ENCODE measurements at places on chromosomes 2 and 18.

GRCh38 chr18:4454537-4455112 lies 482 bp downstream of the DLGAP1 start:
- no peak for DNase-seq

DNA sequence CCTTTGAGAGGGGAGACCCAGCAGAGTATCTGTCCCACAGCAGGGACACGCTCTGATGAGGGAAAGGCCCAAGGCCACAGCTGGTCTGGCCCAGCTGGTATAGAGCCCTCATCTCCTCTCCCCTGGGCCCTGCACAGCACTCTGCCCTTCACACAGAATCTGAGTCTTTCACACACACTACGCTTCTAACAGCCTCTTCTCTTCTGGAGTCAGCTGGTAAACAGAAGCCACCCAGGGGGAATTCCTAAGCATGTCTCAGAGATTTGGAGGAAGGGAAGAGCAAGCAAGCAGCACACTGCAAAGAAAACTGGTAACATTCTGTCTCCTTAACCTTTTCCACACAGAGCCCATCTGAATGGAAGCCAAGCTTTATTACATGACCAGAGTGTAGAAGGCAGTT lies 121.1 kb upstream of the ACAA2 start:
- no peak for DNase-seq

GRCh38 chr2:26847307-26847654 lies 651 bp upstream of the DPYSL5 start:
- DNase-seq: no peak

DNA sequence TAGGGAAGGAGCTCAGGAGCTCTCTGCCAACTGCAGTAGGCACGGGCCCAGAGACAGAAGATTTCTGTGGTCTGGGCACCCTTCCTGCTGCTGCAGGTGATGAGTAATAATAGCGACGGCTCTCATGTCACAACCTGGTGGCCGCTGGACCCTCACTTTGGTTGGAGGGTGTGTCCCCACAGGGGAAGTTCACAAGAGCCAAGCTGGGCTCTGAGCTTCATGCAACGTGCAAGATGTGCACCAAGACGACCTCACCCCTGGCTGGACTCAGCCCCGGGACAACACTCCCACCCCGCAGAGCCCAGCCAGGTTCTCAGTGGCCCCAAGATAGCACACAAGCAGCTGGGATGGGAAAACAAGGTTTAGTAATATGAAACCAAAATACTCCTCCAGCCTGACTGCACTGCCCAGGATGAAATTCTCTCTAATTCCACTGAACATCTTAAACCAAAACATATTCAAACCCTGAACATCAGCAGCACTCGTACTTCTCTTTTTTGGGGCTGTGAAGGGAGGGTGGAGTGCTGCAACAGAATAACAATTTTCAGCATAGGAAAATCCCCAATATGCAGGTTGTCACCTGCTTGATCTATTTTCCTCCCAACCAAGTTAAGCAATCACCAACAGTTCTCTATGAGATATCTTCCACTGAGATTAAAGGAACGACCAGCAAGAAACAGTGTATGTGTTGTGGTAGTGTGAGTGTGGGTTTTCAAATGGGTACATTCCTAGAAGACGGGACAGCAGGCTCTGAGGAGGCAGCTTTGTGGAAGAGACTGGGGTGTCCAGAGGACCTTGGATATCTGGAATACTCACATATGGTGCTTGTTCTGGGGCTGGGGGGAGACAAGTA lies 26.5 kb downstream of the BCL2 start:
- no peak for DNase-seq

- no peak for DNase-seq
These were observed 33.8 kb downstream of the TEX51 start for GRCh38 chr2:126932529-126932928.

DNA sequence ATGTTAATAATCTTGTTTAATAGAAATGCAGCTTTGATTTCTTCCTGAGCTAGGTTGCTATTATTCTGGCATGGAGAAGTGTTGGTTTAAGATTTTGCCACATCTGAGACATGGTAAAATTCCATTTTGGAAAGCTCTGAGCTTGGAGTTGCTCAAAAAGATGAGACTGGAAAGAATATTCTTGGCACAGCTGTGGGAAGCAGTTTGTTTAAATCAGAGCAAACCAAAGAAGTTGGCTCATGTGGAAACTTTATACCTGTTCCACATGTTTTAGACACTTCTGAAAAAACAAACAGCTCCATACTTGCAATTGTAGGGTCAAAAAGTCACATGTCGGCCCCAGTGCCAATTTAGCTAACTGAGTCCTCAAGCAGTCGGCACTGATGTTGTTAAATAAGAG lies 116.6 kb downstream of the SLC4A3 start:
- no peak for DNase-seq

- no peak for DNase-seq
These were observed 117.6 kb upstream of the CXCR4 start for GRCh38 chr2:136235546-136235945.

DNA sequence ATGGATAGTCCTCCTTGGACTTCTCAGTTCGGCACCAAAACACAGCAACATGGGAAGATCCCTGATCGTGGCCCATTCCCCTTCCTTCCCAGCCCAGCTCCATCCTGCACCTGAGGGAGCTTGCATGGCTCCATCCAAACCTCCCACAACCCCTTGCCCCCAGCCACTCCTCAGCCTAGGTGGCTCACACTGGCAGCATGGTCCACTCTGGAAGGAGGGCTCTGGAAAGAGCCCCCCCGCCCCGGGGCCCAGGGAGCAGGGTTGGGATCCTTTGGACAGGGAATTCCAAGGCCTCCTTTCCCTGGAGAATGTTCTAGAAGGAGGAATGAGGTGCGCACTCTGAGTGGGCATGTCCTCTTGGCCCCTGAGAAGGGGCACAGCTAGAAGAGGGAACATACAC lies 62.8 kb upstream of the ID2 start:
- no peak for DNase-seq

DNA sequence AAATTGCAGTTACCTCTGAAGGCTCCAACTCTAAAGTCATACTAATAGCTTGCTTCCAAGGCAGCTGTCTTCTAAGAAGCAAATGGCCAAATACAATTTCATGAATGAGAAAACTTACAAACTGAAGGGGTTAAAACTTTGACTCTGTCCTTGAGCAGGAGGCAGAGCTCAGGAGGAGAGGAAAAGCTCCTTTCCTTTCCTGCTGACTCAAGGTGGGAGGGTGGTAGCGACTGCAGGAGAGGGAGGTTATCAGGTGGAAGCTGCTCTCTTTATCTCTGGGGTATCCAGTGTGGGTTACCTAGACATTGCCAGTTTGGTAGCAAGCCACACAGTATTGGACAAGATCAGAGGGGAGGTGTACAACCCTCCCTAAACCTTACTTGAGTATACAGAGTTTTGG lies 2.7 kb upstream of the EFEMP1 start:
- DNase-seq: no peak

GRCh38 chr2:44804406-44805265 lies 136.9 kb upstream of the SIX3 start:
- no peak for DNase-seq

DNA sequence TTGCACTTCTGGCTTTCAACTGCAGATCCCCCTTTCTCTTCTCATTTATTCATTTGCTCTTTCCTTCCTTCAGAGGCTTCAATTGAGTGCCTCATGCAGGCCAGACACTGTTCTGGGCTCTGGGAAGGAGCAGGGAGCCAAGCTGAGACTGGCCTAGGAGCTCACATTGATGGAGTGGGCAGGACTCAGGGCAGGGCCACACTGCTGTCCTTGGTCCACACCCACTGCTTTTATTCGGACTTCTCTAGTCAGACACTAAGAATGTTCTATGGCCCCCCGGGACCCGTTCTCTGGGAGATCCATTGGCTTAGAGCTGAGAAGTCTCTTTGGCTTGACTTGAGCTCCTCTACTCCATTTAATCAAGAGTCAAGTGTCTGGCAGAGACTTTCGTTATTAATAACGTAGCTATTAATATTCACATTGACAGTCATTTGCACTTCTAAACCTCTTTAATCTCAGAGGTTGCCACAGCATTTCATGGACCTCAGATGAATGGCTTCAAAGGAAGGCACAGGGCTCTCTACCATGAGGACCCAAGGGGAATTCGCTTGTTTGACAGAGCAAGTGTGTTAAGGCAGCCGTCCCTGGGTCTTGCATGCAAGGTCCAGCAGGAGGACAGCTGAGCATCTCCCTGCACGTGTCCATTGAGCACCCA lies 20.1 kb downstream of the SH3RF3 start:
- no peak for DNase-seq

- DNase-seq: no peak
These were observed 62.1 kb downstream of the TCF4 start for GRCh38 chr18:55525845-55526244.

GRCh38 chr2:151916632-151917031 lies 88.4 kb upstream of the ARL5A start:
- DNase-seq: no peak

GRCh38 chr2:109479804-109480203 lies 134.0 kb downstream of the SEPTIN10 start:
- no peak for DNase-seq

DNA sequence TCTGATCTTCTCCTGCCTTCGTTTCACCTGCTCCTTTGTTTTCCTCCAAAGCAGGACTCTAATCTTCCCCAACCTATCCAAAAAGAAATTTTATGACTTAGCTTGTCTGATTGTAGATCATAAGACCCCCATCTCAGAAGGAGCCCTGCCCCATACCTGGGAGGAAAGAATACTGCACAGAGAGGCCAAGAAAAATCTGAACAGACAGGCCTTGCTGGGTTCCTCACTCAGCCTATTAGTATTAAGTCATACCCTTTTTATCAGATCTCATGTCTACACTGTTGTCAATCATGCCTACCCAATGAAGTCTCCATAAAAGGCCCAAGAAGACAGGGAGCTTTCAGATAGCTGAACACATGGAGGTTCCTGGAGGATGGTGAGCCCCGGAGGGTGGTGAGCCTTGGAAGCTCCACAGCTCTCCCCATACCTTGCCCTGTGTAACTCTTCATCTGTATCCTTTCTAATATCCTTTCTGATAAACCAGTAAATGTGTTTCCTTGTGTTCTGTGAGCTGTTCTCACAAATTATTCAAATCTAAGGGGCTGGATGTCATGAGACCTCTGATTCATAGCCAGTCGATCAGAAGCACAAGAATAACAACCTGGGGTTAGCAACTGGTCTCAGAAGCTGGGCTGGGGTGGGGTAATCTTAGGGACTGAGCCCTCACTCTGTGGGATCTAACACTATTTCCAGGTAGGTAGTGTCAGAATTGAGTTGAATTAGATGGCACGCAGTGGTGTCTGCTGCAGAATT lies 108.8 kb downstream of the SPOPL start:
- no peak for DNase-seq

GRCh38 chr2:113981404-113982134 lies 91.7 kb downstream of the ACTR3 start:
- no peak for DNase-seq

GRCh38 chr2:162333968-162334367 lies 10.0 kb upstream of the GCA start:
- DNase-seq: no peak

GRCh38 chr2:55962915-55963314 lies 39.3 kb upstream of the EFEMP1 start:
- no peak for DNase-seq

- DNase-seq: no peak
These were observed 22.5 kb downstream of the LIPG start for GRCh38 chr18:49584394-49584793.

GRCh38 chr18:13930964-13931363 lies 15.6 kb upstream of the MC2R start:
- DNase-seq: no peak

DNA sequence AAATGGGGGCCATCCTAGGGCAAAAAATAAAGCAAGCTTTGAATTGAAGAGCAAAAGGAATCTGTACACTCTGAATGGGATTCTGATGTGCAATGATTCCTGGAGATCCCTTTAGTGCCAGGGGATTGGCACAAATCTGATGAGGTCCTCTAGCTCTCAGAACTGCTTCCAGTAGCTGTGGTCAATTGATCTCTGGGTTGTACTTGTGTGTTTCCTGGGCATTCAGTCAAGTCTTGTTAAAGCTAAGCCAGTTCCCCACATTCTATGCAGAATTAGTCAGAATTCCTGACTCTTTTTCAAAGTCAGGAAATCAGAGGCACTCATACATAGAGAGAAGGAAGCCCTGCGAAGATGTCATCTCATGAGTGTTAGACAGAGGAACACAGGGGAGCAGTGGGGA lies 161.3 kb downstream of the DNER start:
- no peak for DNase-seq

GRCh38 chr2:39179974-39180960 lies 59.4 kb upstream of the SOS1 start:
- DNase-seq: no peak

GRCh38 chr2:68789603-68790002 lies 55.0 kb downstream of the ARHGAP25 start:
- DNase-seq: no peak

DNA sequence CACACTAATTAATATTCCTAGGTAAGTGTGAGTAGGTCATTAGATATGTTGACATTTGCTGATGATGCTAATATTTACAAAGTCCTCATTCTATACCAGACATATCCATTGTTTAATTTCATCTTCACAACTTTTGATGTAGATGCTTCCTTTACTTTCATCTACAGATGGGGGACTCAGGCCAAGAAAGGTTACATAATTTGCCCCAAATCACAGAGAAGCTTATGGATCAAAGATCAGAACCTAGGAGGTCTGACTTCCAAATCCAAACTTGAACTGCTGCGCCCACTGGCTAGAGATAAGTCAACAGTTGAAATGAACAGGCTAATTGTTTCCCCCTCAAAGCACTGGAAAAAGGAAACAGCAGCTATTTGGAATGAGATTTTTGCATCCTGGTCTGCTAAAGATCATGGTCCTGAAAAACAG lies 95.6 kb upstream of the TMEM178A start:
- no peak for DNase-seq

DNA sequence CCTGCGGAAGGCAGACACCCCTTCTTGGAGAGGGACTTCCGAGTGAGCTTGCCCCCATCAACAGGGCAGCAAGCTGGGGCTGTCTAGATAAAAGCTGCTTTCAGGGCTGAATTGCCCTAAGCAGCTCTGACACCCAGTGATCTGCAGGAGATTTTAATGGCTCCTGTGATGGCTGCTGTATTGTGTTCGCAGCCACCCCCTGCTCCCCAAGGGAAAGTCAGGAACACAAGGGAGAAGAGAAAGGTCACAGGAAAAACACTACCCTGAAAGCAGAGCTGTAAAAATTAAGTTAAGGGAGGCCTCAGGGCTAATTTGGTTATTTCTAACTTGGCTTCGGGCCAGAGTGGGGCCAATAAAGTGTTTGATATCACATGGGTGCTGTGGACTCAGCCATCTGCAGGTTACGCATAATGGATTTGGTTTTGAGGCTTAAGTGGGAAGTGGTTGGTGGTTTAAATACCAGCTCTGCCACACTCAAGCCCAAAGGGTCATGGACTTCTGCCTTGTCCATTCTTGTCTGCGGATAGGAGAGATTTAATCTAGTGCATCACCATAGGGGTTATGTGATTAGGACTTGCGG lies 147.6 kb downstream of the CLIP4 start:
- no peak for DNase-seq

GRCh38 chr2:70603066-70603465 lies 49.4 kb upstream of the TGFA start:
- no peak for DNase-seq

All from activated naive CD4-positive, alpha-beta T cell (primary cell).